ENCODE measurements at places on chromosomes 6 and 20.

DNA sequence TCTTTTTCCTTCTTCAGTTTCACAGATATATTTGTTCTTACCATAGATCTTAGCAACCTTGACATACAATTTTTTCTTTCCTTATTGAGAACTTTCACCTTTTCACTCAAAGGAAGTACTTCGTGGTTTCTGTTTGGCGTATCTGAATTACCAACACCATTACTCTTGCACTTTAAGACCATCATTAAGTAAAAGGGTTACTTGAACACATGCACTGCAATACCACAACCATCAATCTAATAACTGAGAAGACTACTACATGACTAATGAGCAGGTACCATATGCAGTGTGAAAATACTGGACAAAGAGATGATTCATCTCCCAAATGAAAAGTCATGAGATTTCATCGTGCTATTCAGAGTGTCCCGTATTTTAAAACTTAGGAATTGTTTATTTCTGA, 21.7 kb upstream of the SENP6 start:
- no peak for DNase-seq

GRCh38 chr20:50194422-50194830, 3.8 kb downstream of the CEBPB start:
- peak; percentile 35 for DNase-seq

GRCh38 chr20:46085179-46085851, 4.4 kb downstream of the NCOA5 start:
- DNase-seq: peak; percentile 56

- no peak for DNase-seq
Observed at GRCh38 chr20:56843386-56843785, 214.3 kb downstream of the TFAP2C start.

- DNase-seq: no peak
Observed at GRCh38 chr6:111499269-111499793, 16.3 kb upstream of the REV3L start.

GRCh38 chr20:49338061-49338460, 60.2 kb upstream of the ZNFX1 start:
- no peak for DNase-seq

- DNase-seq: no peak
Observed at GRCh38 chr6:84764332-84765049, at the start of gene TBX18. TSS of gene TBX18 (minus strand) at chr6:84764598. CDS start at chr6:84764181, 417 bp downstream.

DNA sequence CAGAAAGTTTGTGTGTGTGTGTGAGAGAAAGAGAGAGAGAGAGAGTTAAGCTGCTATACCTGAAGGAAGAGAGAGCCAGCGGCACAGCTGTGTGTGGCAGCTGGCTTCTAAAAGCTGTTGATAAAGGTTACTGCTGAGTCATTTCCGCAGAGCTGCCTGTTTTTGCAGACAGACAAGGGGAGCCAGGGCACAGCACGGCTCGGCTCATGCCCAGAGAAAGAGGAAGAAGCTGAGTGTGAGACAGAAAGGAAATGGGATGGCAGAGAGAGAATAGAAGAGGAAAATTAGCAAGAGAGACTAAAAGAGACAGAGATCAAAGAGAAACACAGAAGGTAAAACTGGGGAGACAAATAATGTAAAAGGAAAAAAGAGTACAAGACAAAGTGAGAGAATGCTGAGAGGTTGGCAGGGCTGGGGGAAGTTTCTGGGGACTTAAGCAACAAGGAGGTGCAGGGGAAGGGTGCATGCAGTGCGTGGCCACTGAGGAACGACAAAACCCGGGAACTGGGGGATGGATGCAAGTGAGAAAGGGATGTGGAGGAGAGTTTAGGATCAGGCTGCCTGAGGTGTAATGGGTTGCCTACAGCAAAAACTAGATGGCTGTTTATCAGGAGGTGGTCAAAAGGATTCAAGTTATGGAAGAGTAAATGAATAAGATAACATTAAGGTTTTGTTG, 22.7 kb downstream of the HLA-A start:
- peak; percentile 76 for DNase-seq

All from PC-9 (cell line).